ENCODE measurements at places on chromosomes 1 and 21. TPM values are rescaled to one million over a fixed set of nuclear protein-coding genes. Genes with fewer than 3 reads are reported as not detected.

The PLCH2 gene
- total RNA-seq, result 1.0 TPM

- DNase-seq, result no peak
Measured at GRCh38 chr21:39602076-39602689, 10.6 kb upstream of the B3GALT5 start.

GRCh38 chr1:37478451-37478881, 4.1 kb downstream of the ZC3H12A start:
- DNase-seq, result no peak

- DNase-seq, result no peak
Measured at GRCh38 chr21:27086186-27086585, 119.3 kb upstream of the ADAMTS5 start.

The IGSF5 gene
- total RNA-seq, result not detected

- DNase-seq, result no peak
Measured at GRCh38 chr1:56868761-56869160, 14.2 kb downstream of the C8A start.
